D721Med (cell line): ENCODE measurements at places on chromosomes 3 and 15.

DNA sequence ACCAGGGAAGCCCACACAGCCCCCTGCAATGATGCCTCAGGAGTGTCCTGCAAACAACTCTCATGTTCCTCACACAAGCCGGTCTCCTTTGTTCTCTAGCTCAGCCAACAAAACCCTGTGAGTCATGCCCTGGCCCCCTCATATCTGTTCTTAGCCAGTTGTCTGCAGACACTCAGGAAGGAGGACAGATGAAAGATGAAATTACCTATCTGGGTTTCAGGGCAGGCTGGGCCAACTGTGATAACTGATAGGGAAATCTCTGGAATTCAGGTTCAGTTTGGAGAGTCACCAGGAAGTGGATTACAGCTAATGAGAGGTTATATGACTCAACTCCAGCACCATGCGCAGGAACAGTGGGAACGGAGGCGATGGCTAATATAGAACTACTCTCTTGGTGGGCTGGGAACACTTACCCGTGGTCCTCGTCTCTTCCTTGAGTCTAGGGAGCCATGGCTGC is 352.0 kb upstream of the ADAMTS9 start:
- DNase-seq = no peak

GRCh38 chr3:105899516-105899915 is 30.7 kb upstream of the CBLB start:
- no peak for DNase-seq

DNA sequence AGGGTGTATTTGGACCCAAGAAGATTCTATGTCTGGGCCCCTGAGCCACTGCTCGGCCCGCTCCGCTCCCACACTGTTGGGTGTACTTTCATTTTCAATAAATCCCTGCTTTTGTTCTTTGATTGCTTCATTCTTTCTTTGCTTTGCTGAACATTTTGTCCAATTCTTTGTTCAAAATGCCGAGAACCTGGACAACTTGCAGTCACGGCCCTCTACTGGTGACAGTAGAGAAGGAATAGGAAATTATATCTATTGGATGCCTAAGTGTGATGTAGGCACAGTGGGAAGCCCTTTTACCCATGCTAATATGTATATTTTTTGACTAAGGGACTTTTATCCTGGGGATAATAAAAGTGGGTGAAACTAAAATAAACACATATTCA is 340.8 kb downstream of the LRRC3B start:
- no peak for DNase-seq

DNA sequence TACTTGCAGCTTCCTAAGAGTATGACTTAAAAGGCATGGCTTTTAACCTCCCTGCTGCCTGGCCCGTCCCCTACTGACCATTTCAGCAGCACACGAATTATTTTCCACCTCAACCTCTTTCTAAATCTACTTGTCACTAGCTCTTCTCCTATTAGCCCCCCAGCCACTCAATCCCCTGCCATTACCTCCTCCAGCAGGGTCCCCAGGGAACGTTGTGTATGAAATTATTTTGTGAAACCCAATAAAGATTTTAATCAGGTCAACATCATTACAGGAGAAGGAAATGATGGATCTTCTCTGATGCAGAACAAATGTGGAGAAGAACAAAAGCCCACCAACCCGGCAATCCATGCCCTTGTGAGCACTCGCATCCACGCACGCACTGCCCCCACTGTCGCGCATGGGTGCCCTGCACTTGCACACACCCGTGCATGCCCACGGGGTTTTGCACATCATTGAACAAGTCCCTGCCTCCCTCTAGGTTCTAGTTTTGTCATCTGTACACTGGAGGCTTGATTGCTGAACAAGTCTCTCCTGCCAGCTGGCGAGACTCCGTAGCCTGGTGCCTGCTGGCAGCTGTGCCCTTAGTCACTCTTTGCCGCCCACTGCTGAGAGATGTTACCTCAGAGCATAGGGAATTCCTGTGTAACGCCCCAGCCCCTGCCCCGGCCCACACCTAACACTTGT is 51.6 kb downstream of the LINGO1 start:
- DNase-seq = no peak

- no peak for DNase-seq
Observed at GRCh38 chr3:166100730-166101129, 263.5 kb upstream of the BCHE start.

DNA sequence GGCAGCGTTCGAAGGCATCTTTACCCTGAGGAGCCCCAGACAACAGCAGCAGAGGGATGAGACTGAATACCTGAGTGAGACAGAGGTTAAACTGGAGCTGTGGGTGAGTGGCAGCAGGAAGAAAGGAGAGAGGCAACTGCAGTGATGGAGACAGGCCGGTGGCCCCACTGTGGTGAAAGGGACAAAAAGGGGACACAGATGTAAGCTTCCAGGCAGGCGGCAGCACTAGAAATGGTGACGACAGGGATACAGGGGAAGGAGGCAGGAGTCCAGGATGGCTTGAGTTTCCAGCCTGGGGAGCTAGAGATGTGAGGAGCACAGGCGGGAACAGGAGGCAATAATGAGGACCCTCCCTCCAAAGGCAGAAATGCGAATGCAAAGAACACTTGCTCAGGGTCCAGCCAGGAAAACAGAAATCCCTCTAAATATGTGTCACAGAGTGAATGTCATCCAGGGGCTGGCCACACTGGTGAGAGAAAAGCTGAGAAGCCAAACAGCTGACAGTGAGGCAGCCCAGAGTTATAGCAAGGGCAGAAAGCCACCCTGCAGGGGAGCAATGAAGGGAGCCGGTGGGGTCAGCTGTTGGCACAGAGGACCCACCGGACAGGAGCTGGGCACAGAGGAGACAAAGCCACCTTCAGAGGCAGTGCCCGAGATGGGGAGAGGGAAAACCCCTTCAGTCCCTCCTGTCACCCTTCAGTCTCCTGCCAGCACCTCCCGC is 70.1 kb downstream of the TBC1D2B start:
- no peak for DNase-seq

- DNase-seq = no peak
Observed at GRCh38 chr3:8359133-8359532, 142.5 kb upstream of the LMCD1 start.

GRCh38 chr3:133845127-133845526 is 39.5 kb downstream of the SRPRB start:
- no peak for DNase-seq

- no peak for DNase-seq
Observed at GRCh38 chr3:150202711-150203110, 205.4 kb upstream of the TSC22D2 start.

DNA sequence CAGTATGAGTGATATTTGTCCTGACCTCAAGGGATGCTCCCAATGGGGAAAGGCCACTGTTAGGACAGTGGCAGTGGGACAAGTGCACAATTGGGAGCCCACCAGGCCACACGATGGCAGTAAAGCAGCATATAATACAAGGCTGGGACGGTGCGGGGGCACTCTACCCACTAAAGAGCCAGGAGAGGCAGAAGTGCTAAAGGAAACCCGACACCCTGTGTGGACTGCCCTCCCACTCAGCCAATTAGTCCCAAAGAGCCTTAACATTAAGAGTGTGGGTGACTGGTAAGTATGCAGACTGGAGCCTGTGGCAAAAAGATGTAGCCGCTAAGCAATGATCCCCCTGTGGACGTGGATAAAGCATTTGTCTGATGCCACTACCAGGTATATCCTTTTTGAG is 8.2 kb upstream of the ZNF589 start:
- peak; percentile 51 for DNase-seq

DNA sequence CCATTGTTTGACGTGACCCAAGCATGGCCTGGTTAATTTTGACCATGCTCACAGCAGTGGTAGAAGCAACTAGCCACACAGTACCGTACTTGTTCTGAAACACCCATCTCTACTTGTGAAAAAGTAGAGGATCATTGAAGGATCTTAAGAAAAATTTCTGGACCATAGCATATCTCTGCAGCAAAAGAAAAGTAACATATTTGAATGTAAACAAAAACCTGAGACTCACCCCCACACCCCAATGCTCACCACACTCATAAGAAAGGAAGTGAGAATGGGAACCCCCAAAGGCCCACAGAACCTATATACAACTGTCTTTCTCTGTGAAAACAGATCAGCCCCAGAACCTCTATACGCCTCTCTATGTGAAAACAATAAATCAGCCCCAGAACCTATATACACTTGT is 33.8 kb upstream of the TFRC start:
- no peak for DNase-seq

GRCh38 chr3:184355261-184356040 is 6.0 kb downstream of the CLCN2 start:
- no peak for DNase-seq

- no peak for DNase-seq
Observed at GRCh38 chr3:190521998-190522397, 8.1 kb downstream of the IL1RAP start.

- no peak for DNase-seq
Observed at GRCh38 chr3:8492744-8493511, 8.7 kb upstream of the LMCD1 start.

- no peak for DNase-seq
Observed at GRCh38 chr3:113552851-113553250, 20.5 kb downstream of the SIDT1 start.

GRCh38 chr3:123085293-123085931 is 18.6 kb downstream of the PDIA5 start:
- DNase-seq = no peak

- no peak for DNase-seq
Observed at GRCh38 chr15:66698318-66698961, 3.6 kb upstream of the SMAD6 start.

- DNase-seq = no peak
Observed at GRCh38 chr3:13133471-13133981, 60.3 kb upstream of the IQSEC1 start.

DNA sequence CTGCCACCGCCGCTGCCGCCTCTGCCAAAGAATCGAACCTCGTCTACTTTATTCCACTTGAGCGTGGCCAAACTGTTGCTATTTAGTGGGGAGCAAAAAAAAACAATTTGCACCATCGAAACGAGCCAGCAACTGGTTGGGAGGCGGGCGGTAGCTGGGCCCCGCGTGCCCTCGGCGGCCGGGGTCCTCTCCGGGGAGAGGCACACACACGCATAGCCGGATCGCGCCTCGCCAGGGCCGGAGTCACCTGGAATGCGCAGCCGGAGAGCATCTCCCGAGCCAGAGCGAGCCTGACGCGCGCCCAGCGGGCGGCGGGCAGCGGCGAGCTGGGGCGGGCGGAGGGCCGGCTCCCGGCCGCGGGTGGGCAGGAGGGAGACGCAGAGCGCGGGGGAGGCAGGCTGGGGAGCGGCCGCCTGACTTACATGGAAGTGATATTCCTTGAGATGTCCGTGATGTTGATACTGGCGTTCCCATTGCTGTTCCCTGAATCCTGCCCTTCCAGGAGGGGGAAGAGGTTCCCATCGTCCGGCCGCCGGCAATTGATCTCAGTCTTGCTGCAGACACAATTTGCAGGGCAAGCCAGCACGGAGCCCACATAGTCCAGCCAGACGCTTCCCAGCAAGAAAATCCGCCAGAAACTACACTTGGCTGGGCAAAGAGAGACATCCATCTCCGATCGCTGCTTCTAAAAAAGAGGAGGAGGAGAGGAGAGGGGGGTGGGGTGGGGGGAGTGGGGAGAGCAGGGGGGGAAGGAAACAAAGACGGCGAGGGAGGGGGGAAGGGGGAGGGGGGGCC is 858 bp downstream of the NTRK3 start:
- DNase-seq = peak; percentile 54

GRCh38 chr15:79025201-79025600 is 65.4 kb downstream of the RASGRF1 start:
- DNase-seq = no peak
